Activated CD4-positive, alpha-beta T cell treated with anti-CD3 and anti-CD28 coated beads for 4 hours (primary cell): ENCODE measurements at places on chromosomes 4 and X.

- DNase-seq: no peak
Observed at GRCh38 chr4:6475492-6476020, 3.1 kb upstream of the PPP2R2C start.

DNA sequence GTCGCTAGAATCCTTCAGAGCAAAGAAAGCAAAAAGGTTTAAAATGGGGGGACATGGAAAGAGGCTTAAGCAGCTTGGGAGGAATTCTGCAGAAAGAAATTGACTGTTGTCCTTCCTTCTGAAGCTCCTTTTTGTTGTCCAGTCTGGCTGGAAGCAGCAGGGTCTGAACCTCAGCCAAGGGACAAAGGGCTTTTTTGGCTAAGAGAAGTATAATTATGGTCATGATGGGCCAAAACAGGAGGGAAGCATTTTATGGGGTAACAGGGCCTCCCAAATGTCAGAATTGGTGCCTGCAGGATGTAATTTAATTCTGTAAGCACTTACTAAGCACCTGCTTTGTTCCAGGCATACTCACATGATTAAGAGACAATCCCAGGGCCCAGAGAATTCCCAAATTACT, 74.2 kb upstream of the CPEB2 start:
- DNase-seq: no peak

GRCh38 chr4:15720851-15721250, 18.0 kb downstream of the BST1 start:
- DNase-seq: no peak

DNA sequence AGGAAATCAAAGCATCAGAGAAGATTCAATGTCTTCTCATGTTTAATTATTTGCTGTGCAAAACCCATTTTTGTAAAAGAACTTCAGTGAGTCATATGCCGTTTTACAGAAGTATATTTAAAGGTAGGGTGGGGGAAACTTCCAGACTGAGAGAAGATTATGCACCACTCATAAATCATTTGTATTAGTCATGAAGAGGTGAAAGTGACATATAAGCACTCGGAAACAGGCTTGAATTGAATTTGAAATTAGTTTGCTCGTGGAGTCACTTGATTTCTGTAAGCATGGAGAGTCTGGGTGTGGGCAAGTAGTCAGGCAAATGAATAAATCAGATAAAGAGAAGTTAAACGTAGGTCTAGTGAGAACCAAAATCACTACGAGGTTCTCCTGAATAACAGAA, 335.1 kb downstream of the ANK2 start:
- no peak for DNase-seq

DNA sequence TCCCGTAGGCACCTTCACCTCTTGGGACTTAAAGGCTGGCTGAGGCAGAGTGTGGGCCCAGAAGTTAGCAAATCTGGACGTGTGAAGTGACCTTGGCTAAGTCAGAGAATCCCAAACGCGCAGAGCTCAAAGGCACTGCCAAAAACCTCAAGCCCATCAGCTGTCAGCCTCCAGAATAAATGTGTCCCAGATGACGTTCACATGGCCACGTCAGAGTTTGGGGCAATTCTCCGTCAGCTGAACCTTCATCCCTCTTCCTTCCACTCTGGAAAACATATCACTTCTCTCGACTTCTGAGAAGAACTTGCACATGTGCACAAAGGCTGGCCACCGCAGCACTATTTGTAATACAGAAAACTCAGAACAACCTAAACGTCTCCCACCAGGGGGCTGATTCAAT, 35.7 kb upstream of the APLN start:
- no peak for DNase-seq

GRCh38 chr4:16360694-16361262, 134.5 kb upstream of the TAPT1 start:
- no peak for DNase-seq

GRCh38 chrX:47623540-47624027, 3.9 kb upstream of the SYN1 start:
- DNase-seq: peak; percentile 41

DNA sequence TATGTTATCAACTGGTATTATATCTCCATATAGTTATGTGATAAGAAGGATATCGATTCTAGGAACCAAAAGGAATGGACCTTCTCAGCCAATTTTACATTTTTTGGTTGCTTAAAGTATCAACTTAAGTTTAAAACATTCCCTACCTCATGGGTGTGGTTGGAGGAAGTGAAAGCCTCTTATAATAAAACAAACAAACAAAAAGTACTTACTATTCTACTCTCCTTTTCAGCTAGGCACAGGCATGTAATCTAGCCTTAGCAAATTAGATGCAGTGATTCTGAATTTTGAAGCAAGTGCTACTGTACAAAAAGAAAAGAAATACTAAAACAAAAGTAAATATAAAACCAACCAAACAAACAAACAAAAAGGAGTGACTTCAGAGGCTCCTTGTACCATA, 485.4 kb downstream of the C4orf33 start:
- DNase-seq: no peak

- no peak for DNase-seq
Observed at GRCh38 chr4:121484633-121485032, 103.8 kb upstream of the QRFPR start.

GRCh38 chr4:145843148-145843547, 95.5 kb downstream of the ZNF827 start:
- DNase-seq: no peak

- DNase-seq: no peak
Observed at GRCh38 chrX:6292599-6292998, 63.9 kb upstream of the NLGN4X start.

- DNase-seq: no peak
Observed at GRCh38 chr4:120466429-120466828, 399.8 kb upstream of the MAD2L1 start.

DNA sequence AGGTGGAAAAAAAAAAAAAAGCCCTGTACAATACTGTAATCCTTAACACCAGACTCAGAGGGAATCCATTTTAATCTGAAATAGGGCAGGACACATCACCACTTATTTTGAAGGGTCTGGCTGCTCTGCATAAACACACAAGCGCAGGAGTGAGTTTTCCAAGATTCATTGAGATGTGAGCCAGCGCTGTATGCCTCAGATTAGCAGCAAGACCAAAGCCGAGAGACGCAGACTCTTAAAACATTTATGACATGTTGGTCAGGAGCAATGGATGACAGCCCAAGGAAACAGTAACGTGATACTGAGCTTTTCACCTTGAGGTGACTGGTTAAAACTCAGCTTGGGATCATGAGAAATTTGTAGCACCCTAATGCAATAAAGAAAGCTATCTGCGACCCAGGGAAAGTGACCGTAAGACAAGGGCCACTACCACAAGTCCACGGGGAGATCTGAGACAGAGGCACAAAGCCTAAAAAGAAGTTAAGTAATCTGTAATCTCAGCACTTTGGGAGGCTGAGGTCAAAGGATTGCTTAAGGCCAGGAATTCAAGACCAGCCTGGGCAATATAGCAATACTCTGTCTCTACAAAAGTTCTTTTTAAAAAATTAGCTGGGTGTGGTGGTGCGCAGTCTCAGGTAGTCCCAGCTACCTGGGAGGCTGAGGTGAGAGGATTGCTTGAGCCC, 210.6 kb downstream of the COL25A1 start:
- no peak for DNase-seq

DNA sequence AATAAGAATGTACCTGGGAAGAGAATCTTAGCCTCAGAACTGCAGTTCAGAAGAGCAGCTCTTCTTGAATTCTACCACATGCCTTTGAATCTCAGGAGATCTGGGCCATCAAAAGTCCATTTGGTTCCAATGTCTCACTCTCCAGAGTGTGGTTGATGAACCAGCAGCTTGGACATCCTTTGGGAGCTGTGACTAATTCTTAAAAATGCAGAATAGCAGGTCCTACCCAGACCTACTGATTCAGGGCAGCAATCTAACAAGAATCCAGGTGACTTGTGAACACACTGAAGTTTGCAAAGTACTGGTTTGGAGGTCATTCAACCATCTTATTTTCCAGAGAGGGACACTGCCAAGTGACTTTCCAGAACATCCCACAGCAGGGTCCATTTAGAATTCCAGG, 244.7 kb downstream of the PACRGL start:
- no peak for DNase-seq

GRCh38 chrX:71659959-71660358, 7.4 kb upstream of the LOC101059915 start:
- no peak for DNase-seq

GRCh38 chr4:54626113-54626512, 31.6 kb upstream of the KIT start:
- DNase-seq: no peak

- DNase-seq: no peak
Observed at GRCh38 chr4:146590801-146591200, 47.9 kb upstream of the POU4F2 start.

DNA sequence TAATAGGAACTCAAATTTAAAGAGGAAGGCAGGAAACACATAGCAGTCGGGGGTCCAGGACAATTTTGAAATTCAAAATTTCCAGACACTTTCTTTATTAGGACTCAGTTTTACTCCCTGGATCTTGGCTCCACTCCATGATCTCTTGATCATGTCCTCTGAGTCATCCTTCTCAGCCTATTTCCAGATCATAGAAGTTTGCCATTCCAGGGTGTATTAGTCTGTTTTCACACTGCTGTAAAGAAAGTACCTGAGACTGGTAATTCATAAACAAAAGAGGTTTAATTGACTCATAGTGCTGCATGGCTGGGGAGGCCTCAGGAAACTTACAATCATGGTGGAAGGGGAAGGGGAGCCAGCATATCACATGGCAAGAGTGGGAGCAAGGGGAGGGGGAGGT, 564.7 kb upstream of the ACTRT1 start:
- no peak for DNase-seq

- DNase-seq: no peak
Observed at GRCh38 chr4:102420563-102421398, 75.5 kb upstream of the SLC39A8 start.

- DNase-seq: no peak
Observed at GRCh38 chr4:72325215-72325614, 243.8 kb downstream of the ADAMTS3 start.

- DNase-seq: no peak
Observed at GRCh38 chr4:129806986-129807385, 711.0 kb downstream of the C4orf33 start.

GRCh38 chrX:102745513-102745856, 24.9 kb downstream of the GPRASP3 start:
- no peak for DNase-seq

DNA sequence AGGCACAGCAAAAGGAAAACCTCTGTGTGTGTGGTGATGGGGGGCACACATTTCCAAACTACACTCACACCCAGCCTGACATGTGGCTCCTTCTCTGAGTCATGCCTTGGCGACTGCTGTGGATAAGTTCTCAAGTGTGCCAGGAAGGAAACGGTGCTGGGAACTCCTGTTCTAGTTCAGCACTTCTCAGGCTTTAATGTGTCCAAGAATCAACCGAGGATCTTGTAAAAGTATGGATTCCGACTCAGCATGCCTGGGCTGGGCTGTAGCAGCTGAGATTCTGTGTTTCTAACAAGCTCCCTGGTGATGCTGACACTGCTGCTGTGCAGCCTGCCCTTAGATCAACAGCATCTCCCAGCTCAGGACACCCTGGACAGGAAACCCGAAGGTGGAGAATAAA, 20.2 kb downstream of the CLNK start:
- no peak for DNase-seq

GRCh38 chrX:54416965-54417364, 23.2 kb upstream of the TSR2 start:
- DNase-seq: no peak

DNA sequence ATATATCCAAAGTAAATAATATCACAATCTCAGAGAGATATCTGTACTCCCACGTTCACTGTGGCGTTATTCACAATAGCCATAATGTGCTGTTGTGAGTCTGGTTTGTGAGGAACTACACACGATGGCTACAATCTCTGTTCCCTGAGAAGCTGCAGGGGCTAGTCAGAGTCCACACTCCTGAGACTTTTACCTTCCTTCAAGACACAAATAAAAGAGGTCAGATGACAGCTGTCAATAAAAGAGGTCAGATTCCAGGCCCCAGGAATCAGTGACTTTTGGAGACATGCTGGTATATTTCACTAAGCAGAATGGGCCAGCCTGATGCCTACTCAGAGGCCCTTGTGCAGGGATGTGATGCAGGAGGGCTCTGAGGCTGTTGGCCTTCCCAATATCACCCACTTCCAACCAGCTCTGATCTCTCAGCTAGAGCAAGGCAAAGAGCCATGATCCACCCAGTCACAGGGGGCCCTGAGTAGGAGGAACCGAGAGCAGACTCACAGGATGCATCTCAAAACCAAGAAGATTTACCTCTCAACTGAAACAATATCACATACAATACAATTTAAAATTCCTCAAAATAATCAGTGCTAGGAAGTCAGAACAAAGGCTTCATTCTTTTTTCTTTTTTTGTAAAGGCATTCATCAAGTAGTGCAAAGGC, 13.8 kb downstream of the FRYL start:
- no peak for DNase-seq

DNA sequence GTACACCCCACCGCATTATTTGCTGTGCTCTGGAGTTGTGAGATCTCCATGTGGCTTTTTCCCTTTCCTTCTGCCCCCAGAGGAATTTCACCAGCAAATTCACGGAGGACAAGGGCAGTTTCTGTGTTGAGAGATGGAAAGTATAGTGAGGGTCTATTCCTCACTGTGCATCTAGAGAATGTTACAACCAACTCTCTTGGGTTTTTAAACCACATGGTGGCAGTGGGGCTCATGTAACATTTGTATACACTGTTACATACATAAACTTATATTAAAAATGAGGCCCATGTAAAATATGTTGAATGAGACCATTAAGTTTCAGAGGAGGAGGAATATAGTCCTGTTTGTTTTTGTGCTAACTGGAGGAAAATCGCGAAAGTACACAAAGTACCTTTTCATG, 909 bp upstream of the PRKG2 start:
- no peak for DNase-seq

- no peak for DNase-seq
Observed at GRCh38 chr4:4855301-4856070, 4.0 kb upstream of the MSX1 start.

- no peak for DNase-seq
Observed at GRCh38 chr4:139806929-139807328, 141.3 kb downstream of the MGST2 start.

GRCh38 chr4:182975806-182976205, 58.6 kb upstream of the DCTD start:
- DNase-seq: no peak

DNA sequence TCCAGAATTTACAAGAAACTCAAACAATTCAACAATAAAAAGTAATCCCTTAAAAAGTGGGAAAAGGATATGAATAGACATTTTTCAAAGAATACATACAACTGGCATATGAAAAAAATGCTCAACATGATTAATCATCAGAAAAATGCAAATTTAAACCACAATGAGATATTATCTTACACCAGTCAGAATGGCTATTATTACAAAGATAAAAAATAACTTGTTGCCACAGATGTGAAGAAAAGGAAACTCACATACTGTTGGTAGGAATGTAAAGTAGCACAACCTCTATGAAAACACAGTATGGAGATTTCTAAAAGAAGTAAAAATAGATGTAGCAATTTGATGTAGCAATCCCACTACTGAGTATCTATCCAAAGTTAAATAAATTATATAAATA, 65.1 kb upstream of the DIAPH2 start:
- DNase-seq: no peak

DNA sequence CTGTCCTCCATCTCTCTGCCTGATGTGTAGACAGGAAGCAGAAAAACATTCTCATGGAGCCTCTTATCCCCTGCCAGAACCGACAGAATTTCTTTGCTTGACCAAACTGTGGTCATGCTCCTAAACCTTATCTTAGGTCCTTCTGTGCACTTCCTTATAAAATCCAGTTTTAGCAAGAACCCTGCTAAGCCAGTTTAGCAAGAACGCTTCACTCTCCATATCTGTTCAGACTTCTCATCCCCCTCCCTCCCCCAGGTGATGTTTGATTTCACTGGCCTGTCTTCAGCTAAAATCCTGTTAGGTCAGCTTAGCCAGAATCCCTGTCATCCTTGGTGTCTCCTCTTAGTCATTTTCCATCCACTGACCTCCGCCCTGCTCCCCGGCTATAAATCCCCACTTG, 1130.9 kb upstream of the PRKX start:
- no peak for DNase-seq
